Thoracic aorta (tissue), 2 donors: ENCODE measurements at places on chromosomes 3 and 15. TPM values are rescaled to one million over a fixed set of nuclear protein-coding genes. Genes with fewer than 3 reads are reported as not detected.
A peak's percentile ranks its signal among the peaks of the same experiment; 100 is the strongest.

DNA sequence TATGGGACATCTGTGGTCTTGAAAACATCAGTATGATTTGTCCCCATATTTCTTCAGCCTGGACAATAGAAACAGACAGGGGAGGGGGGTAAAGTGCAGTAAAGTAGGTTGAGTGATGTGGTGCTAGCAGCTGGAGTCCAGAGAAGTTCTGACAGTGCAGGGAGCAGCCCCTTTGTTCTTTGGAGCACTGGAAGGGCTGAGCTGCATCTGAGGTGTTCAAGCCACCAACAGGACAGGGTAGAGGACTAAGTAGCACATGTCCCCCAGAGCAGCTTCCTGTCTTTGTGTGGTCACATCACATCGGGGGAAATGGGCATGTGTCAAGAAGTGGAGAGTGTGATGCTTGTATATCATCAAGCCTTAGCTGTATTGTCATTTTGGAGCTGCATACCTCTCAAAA lies 12.1 kb downstream of the MRPS22 start:
- no peak for DNase-seq
- H3K27ac ChIP-seq = no peak overlapping the region
- no peak overlapping the region for H3K4me3 ChIP-seq
- peaks cover 45% of the 10 kb centered on the region for H3K36me3 ChIP-seq
- no peaks in the 10 kb centered on the region for H3K4me1 ChIP-seq

- H3K27me3 ChIP-seq = no peaks in the 10 kb centered on the region
- H3K4me3 ChIP-seq = no peak overlapping the region
- H3K4me1 ChIP-seq = peaks cover 13% of the 10 kb centered on the region
- H3K27ac ChIP-seq = no peak overlapping the region
These were observed 44.5 kb upstream of the CCDC80 start for GRCh38 chr3:112685420-112685819.

- no peak overlapping the region for H3K27ac ChIP-seq
- H3K27me3 ChIP-seq = no peaks in the 10 kb centered on the region
- H3K4me3 ChIP-seq = no peak overlapping the region
These were observed 45.5 kb downstream of the PTH1R start for GRCh38 chr3:46922871-46923558.

- H3K4me1 ChIP-seq = no peaks in the 10 kb centered on the region
- no peak for DNase-seq
- no peaks in the 10 kb centered on the region for H3K27me3 ChIP-seq
- no peaks in the 10 kb centered on the region for H3K36me3 ChIP-seq
- H3K4me3 ChIP-seq = no peak overlapping the region
These were observed 116.9 kb downstream of the ALDH1A2 start for GRCh38 chr15:57948351-57949289.

- no peaks in the 10 kb centered on the region for H3K27me3 ChIP-seq
- H3K36me3 ChIP-seq = no peaks in the 10 kb centered on the region
- H3K4me3 ChIP-seq = no peak overlapping the region
- H3K4me1 ChIP-seq = no peaks in the 10 kb centered on the region
- H3K27ac ChIP-seq = no peak overlapping the region
These were observed 23.9 kb upstream of the OSTN start for GRCh38 chr3:191175102-191175501.

DNA sequence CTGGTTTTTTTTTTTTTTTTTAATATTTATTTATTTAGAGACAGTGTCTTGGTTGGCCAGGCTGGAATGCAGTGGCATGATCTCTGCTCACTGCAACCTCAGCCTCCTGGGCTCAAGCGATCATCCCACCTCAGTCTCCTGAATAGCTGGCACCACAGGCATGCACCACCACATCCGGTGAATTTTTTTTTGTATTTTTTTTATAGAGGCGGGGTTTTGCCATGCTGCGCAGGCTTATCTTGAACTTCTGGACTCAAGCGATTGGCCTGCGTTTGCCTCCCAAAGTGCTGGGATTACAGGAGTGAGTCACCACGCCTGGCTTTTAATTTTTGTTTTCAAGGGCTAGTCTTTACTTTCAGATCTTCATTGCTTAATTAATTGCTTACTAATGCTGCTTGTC lies 13.1 kb downstream of the PCCB start:
- H3K36me3 ChIP-seq = peaks cover 23% of the 10 kb centered on the region
- H3K27ac ChIP-seq = no peak overlapping the region
- no peaks in the 10 kb centered on the region for H3K4me1 ChIP-seq
- H3K4me3 ChIP-seq = no peak overlapping the region
- DNase-seq = no peak
- no peaks in the 10 kb centered on the region for H3K27me3 ChIP-seq

GRCh38 chr3:17059989-17060550 lies 175.3 kb downstream of the PLCL2 start:
- H3K27ac ChIP-seq = no peak overlapping the region
- H3K4me1 ChIP-seq = no peaks in the 10 kb centered on the region
- no peaks in the 10 kb centered on the region for H3K27me3 ChIP-seq
- DNase-seq = no peak
- H3K36me3 ChIP-seq = no peaks in the 10 kb centered on the region
- no peak overlapping the region for H3K4me3 ChIP-seq

GRCh38 chr15:98935736-98936135 lies 71.9 kb downstream of the PGPEP1L start:
- H3K4me3 ChIP-seq = no peak overlapping the region
- DNase-seq = no peak
- H3K27me3 ChIP-seq = no peaks in the 10 kb centered on the region
- no peak overlapping the region for H3K27ac ChIP-seq
- H3K4me1 ChIP-seq = no peaks in the 10 kb centered on the region

DNA sequence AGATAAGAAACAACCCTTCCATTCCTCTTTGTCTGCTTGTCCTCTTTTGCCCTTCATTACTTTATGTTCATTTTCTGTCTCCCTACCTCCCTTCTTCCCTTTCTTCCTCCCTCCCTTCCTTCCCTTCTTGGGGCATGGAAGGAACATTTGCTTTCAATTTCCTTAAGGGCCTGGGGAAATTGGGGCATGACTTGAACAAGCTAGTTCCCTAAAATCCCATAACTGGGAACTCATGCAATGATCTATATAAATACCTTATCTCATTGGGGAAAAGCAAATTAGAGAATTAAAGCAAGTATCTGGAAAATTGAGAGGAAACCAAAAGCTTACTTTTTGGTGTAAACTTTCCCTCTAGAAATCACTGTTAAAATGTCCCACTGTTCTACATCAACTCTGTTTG lies 35.7 kb downstream of the BOC start:
- no peak for DNase-seq
- no peaks in the 10 kb centered on the region for H3K27me3 ChIP-seq
- peaks cover 8% of the 10 kb centered on the region for H3K4me1 ChIP-seq
- peak overlapping the region; percentile 2 for H3K4me3 ChIP-seq
- no peak overlapping the region for H3K27ac ChIP-seq
- H3K36me3 ChIP-seq = no peaks in the 10 kb centered on the region

Gene RIOX2
- total RNA-seq = 14.2 TPM

Gene C3orf85
- total RNA-seq = not detected

DNA sequence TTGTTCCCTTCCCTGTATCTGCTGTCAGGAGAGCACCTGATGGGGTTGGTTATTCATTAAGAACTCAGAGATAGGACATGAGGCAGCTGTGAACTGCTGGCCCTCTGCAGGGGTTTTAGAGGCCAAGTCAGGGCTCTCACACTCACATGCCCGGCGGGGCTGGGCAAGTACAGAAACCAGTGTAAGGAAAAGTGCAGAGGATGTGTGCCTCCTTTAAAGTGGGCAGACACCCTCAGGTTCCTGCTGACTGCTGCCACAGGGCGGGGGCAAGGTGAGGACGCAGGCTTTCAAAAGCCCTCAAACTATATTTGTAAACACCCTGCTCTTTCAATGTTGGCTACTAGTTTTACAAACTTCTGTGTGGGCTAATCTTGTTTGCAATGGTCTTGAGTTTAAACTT lies 22.4 kb downstream of the CXCR6 start:
- H3K4me1 ChIP-seq = peaks cover 45% of the 10 kb centered on the region
- no peak for DNase-seq
- H3K27me3 ChIP-seq = no peaks in the 10 kb centered on the region
- H3K4me3 ChIP-seq = no peak overlapping the region
- peak overlapping the region; percentile 1 for H3K27ac ChIP-seq

DNA sequence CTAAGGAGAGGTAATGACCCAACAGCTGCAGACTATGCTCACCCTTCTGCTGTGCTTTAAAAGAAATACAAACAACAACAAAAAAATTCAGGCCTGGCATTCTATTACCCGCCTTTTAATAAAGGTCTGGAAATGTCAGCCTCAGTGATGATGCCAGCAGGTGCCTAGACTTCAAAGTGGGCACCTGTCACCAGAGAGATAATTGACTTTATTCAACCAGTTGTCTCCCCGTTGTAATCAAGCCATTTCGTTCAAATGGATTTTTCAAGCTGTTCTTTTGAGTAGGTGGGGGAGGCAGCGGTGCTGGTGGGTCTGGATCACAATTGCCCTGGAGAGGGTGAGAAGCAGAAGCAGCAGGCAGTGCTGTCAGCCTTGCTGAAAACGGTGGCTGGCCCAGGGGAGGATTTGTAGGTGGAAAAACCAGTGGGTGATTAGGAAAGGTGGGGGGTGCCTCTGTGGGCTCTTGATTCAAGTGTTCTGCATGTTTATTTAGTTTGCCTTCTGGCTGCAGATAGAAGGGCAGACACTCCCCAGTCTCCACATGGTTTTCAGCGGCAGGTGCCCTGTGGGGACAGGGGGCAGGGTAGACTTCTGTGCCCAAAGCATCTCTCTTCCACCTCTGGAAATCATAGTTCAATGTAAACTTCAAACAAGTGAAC lies 300.2 kb upstream of the SLCO3A1 start:
- DNase-seq = no peak
- no peaks in the 10 kb centered on the region for H3K27me3 ChIP-seq
- no peaks in the 10 kb centered on the region for H3K4me1 ChIP-seq
- H3K36me3 ChIP-seq = no peaks in the 10 kb centered on the region

Gene ARGFX
- total RNA-seq = not detected

DNA sequence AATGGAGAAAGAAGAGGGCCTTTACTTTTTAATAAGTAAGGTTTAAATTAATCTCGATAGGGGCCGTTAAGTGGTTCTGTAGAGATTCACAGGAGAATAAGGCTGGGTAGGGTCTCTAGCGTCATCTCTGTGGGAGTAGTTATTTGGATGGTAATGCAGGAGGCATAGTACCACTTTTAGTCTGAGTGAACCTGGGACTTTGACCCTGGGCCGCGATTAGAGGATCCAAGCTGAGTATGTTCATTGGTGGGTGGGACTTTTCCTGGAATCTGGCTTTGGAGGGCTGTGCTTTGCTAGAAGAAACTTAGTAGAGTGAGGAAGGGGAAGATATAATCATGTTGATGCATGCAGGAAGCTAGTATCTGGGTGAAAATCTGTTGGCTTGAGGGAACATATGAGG lies 4.0 kb downstream of the LPP start:
- H3K4me3 ChIP-seq = peak overlapping the region; percentile 91
- peaks cover 78% of the 10 kb centered on the region for H3K4me1 ChIP-seq
- peak overlapping the region; percentile 97 for H3K27ac ChIP-seq
- no peaks in the 10 kb centered on the region for H3K36me3 ChIP-seq

DNA sequence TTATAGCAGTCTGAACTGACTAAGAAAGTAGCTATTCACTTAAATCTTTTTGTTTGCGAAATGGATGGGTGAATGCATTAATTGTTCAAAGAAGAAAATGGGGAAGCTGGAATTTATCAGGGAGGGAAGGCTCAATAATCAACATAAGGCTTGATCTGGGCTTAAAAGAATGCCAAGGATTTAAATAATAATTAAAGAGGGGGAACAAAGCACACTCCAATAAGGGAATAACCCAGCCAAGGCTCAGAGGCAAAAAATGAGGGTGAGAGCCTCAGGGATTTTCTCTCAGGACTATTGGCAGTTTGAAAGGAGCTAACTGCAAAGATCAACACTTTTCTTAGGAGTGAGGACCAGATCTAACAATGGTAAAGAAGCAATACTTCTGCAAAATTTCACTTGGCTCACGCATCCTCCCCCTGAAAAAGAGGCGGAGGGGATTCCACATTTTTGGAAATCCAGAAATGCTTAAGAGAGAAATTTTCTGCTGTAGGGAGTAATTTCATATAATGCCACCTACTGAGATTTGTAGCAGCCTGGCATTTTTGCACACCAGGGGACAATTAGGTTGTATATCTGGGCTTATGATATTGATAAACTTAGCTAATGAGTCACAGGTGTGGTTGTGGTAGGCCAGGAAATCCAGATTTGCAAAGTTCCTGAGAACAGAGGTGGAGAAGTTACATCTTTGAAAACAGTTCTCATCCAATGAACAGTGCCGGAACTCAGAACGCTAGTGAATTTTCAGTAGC lies 405.1 kb downstream of the TUSC7 start:
- DNase-seq = no peak
- no peak overlapping the region for H3K4me3 ChIP-seq
- H3K36me3 ChIP-seq = no peaks in the 10 kb centered on the region
- H3K27ac ChIP-seq = no peak overlapping the region

- H3K27ac ChIP-seq = no peak overlapping the region
- no peaks in the 10 kb centered on the region for H3K4me1 ChIP-seq
- H3K36me3 ChIP-seq = no peaks in the 10 kb centered on the region
- DNase-seq = no peak
These were observed 19.9 kb downstream of the ACKR2 start for GRCh38 chr3:42829083-42829627.

DNA sequence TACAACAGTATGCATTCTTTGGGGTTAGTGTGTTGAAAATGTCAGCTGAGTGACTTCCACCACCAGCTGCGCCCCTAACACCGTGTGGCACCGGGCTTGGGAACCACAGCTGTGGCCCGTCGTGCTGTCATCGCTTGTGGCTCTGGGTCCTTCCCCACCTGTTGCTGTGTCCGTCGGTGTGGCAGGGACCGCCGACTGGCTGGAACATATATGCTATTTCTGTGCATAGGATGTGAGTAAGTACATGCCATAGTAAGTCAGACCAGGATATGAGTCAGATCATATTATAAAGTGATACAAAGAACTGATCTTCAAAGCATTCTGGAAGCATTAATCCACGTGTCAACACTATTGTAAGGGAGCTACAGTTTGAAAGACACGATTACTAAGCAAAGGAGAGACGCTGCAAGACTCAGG lies 31.9 kb downstream of the EHD4 start:
- no peak overlapping the region for H3K27ac ChIP-seq
- peaks cover 4% of the 10 kb centered on the region for H3K36me3 ChIP-seq
- H3K4me1 ChIP-seq = peaks cover 54% of the 10 kb centered on the region
- H3K4me3 ChIP-seq = no peak overlapping the region

DNA sequence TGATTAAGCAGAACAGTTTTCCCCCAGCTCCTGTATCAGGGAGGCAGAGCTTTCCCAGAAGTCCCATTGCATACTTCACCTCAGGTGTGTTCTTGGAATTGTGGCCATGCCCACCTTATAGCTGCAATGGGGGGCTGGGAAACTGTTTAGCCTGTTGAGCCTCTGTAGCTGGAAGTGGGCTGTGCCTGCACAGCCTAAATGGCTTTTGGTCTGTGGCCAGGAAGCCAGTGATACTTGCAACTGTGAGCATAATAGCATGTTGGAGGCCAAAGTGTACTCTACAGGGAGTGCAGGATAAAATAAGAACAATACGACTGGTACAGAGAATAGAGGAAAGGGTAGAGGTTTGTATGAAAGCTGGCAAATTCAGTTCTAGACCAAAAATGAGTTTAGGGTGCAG lies 248.5 kb downstream of the PTPRG start:
- H3K27me3 ChIP-seq = no peaks in the 10 kb centered on the region
- no peak overlapping the region for H3K4me3 ChIP-seq

Gene FAH
- total RNA-seq = 16.1 TPM
